Substantia nigra (tissue), 51 donors: ENCODE measurements at places on chromosomes 2 and 18.

GRCh38 chr2:158239271-158239670 is 137.6 kb downstream of the UPP2 start:
- DNase-seq = no peak

DNA sequence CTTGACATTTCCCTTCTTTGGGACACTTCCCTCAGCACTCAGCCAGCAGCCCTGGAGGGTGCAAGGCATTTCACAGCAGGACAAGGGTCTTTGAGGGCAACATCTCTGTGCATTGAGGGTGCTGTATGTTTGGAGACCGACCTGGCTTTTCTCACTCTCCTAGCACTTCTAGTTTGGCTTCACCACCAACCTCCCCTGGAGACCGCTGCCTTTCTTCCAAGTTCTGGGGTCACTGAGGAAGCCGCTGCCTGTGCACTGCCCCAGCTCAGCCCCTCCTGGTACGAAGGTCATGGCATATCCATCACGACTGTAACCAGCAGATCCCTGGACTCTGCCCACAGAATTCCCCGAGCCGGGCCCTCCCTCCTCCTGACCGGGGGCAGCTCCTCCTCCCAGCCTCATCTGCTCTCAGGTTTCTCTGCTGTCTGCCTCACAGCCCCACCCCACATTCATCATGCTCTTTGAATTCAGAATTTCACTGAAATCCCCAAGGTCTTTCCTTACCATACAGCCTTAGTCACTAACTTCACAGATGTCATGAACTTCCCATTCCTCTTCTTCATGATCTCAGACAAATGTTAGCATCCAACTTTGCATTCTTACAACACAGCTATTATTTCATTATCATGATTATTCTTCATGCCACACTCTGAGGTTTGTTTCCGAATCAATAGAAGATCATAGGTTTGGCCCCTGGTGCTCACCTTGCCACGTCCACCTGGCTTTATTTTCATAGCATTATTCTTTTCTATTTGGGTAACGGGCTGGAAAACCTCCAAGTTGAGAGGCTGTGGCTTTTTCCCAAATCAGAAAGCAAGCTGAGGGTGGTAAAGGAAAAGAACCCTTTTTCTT is 113.0 kb upstream of the COPS8 start:
- no peak for DNase-seq

GRCh38 chr2:133753665-133754064 is 185.4 kb upstream of the NCKAP5 start:
- no peak for DNase-seq

- no peak for DNase-seq
Measured at GRCh38 chr18:24726727-24727492, 266.5 kb downstream of the HRH4 start.

GRCh38 chr2:226213717-226214116 is 585.9 kb downstream of the IRS1 start:
- DNase-seq = no peak

DNA sequence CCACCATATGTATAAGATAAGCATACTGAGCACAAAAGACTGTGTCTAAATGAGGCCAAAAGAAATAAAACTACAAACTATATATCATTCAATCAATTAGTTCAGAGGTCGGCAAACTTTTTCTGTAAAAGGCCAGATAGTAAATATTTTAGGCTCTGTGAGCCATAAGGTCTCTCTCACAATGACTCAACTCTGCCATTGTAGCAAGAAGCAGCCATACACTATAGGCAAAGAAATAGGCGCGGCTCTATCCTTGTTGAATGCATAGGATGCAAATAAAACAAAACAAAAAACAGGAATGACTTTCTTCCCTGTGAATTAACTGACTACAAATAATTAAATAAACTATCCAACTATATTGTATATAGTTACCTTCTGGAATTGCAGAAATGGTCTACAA is 8.6 kb upstream of the CCDC88A start:
- DNase-seq = no peak

DNA sequence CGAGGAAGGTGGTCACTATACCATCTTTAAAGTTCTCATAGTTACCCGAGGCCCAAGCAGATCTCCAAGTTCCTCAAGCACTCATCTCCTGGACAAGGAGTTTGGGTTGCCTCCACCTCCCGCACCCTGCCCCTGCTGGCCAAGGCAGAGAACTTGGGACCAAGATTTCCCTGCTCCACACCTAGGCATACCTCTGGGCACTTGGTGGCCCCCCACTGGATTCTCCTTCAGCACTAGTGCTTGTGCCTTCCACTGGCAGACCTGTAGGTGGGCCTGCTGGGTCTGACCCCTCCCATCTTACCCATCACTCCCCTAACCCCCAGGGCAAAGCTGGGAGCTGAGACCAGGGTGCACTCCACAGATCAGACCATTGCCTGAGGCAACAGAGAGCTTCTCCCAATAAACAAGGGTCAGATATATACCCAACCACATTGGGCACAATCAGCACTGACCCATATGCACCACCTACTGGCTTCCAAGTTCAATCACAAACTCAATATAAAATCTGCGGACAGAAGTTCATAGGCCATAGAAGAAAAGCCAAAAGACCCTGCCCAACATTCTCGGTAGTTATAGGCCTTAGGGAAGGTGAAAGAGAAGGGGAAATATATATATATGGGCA is 244.2 kb downstream of the EXOC6B start:
- DNase-seq = no peak

GRCh38 chr2:241843321-241844065 is 15.2 kb downstream of the PDCD1 start:
- DNase-seq = no peak

GRCh38 chr2:147161746-147162145 is 683.1 kb upstream of the ACVR2A start:
- no peak for DNase-seq

DNA sequence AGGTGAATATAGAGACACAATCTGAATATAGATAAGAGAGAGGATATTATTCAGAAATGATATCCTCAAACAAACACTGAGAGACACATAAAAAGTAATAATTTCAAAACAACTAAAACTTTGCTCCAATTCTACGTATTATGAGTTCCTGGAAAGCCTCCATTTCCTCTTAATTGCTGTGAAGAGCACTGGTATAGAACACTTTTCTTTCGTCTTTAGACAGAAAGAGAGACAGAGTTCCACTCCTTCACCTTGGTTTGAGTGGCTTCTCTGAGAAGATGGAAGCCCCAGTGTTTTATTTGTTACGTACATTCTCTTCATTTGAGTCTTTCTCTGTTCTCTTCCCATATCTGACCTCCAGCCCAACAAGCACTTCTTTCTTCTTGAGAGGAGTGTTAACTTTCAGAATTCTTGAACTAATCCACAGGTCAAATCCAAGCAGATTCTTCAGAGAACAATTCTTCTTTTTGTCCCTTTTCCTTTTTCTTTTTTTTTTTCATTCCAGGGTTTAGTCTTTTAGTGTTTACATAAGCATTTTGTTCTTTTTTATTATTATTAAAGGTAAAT is 6.4 kb upstream of the PIK3C3 start:
- no peak for DNase-seq

- DNase-seq = no peak
Measured at GRCh38 chr2:235545339-235546150, 51.7 kb downstream of the AGAP1 start.

DNA sequence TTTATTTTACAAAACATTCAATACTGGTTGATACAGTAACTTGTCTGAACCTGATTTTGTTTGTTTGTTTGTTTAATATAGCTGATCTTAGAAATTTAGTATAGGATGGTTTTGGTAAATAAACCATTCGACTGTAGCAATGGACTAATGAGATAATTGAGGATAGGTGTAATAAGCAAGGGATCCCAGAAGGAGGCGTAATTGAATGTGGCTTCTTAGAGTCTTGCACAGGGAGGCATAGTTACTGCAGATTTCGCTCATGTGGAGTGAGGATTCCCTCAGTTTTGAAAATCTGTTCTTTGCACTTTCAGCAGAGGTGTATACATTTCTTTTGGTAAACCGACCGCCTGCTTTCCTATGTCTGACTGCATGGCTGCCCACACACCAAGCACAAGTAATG is 709.6 kb downstream of the SOCS6 start:
- DNase-seq = no peak

DNA sequence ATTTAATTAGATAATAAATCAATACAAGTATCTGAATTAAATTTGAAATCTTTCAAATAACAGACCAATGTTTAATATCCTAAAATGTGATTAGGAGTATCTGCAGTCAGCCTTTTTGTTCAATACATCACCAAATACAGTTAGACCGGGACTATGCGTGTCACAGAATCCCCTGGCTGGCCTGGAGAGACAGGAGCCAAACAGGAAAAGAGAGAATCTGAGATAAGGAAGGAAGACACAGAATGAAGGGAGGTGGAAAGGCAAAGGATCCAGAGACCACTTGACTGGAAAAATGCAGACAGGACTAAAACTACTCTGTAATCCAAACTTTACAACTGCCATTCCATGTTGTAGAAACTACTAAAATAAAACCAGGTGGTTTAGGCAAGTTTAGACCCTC is 66.3 kb downstream of the SIGLEC15 start:
- no peak for DNase-seq

DNA sequence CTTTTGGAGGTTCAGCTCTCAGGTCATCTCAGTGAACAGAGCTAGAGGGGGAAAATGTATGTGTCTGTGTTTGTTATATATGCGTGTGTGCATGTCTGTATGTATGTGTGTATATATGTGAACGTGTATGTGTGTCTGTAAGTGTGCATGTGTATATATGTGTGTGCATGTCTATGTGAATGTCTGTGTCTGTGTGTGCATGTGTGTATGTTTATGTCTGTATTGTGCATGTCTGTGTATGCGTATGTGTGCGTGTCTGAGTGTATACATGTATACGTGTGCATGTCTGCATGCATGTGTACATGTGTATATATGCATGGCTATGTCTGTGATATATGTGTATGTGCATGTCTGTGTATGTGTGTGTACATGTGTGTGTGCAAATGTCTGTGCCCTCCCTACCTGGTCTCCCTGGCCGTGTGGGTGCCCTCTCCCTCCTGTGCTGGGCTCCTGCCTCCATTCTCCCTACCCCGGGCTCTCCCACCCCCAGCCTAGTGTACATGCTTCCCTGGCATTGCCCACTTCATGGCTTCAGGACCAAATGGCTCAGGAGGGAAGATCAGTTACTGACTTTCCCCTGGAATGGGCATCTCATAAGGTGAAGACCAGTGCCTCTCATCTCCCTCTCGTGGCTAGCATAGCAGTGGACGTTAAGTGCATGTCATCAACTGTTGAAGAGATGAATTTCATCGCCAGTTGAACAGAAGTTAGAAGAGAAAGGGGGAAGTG is 49.9 kb downstream of the TRAF3IP1 start:
- DNase-seq = no peak

GRCh38 chr18:59918997-59919396 is 19.2 kb downstream of the PMAIP1 start:
- no peak for DNase-seq

GRCh38 chr2:85783796-85784195 is 30.0 kb downstream of the ATOH8 start:
- DNase-seq = no peak

GRCh38 chr2:56099963-56100362 is 83.8 kb upstream of the CCDC85A start:
- DNase-seq = no peak

- no peak for DNase-seq
Measured at GRCh38 chr2:46735108-46735691, 180.4 kb downstream of the MCFD2 start.

- DNase-seq = no peak
Measured at GRCh38 chr18:10044054-10044453, 130.2 kb downstream of the VAPA start.

GRCh38 chr2:202018950-202019349 is 14.7 kb upstream of the FZD7 start:
- no peak for DNase-seq

GRCh38 chr2:228707846-228708245 is 526.4 kb upstream of the SPHKAP start:
- DNase-seq = no peak

DNA sequence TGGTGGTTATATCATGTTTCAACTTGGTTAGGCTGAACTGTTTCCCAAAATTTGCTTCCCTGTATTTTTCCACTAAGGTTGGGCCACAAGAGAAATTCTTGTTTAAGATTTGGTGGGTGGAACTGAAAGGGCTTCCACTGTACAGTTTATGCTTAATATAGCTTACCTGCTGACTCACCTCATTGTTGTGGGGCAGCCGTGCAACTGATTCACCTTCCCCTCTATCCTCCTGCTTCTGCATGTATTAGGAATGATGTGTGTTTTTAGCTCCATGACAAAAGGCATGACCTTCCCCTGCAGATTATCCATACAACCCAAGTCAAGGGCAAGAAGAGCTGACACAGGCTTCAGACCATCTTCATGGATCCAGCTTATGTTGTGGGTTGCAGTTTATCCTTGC is 98.4 kb upstream of the GULP1 start:
- DNase-seq = no peak

DNA sequence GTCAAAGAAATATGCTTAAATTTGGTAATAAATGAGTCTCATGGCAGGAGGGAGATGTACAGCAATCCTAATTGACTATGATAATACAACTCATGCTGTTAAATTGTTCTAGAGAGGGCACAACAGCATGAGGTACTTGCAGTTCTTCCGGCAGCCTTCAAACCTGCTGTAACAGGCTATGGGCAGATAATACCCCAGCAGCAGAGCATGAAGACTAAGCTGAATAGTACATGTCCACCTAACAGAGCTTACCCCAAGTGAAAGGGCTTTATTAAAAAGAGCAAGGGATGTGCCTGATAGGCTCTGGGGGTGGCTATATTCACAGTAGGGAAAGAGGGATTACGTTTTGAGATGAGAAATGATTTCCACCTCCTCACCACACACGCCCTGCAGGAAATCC is 28.9 kb downstream of the MRO start:
- DNase-seq = no peak

DNA sequence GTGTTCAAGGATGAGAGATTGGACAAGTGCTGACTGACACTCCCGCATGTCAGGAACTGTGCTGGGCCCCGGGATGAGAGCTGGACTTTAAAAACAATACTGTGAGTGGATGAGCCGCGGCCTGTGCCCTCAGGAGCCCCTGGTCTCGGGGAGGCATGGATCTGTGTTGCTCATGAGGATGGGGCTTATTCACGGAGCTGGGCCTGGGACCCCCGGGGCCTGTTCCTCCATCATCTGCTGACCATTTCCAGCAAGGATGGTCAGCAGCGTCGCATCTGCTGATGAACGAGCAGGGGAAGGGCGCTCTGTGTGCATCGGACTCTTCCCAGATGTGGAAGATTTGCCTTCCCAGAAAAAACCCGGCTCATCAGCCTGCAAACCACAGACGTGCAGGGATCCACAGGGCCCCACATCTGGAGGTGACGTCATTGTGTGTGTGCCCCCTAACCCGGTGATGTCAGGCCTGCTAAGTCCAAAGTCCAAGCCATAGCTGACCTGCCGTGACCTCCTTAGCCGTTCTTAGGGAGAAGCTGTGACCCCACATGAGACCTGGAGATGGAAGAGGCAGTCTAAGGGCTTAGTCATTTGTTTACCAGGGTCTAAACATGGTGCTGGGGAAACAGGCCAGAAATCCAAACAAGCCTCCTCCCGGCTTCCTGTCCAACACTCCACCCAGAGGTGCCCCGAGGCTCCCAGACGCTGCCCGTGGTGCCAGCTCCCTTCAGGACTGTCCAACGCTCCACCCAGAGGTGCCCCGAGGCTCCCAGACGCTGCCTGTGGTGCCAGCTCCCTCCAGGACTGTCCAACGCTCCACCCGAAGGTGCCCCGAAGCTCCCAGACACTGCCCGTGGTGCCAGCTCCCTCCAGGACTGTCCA is 143.9 kb downstream of the PXDN start:
- no peak for DNase-seq
